ENCODE measurements at places on chromosomes 5 and 9.

DNA sequence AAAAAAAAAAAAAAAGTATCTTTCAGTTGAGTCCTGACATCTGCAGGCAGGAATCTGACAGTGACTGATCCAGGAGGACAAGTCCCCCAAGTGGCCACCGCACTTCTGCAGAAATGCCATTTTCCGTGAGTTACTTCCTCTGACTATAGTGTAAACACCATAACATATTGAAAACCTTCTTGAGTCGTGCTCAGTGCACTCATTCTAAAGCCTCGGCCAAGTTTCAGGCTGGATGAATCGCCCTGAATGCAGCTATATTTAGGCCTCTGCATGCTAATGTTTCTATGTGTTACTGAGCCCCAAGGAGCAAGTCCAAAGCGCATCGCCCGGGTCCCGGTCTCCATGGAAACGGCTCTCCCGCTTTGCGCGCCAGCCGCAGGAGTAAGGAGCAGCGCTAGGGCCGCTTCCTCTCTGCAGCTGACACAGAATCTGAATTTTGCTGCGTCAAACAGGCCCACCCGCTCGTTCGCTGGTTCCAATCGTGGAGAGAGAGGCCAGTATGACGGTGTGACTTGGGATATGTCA, 335.4 kb downstream of the MSX2 start:
- peak; percentile 79 for DNase-seq

DNA sequence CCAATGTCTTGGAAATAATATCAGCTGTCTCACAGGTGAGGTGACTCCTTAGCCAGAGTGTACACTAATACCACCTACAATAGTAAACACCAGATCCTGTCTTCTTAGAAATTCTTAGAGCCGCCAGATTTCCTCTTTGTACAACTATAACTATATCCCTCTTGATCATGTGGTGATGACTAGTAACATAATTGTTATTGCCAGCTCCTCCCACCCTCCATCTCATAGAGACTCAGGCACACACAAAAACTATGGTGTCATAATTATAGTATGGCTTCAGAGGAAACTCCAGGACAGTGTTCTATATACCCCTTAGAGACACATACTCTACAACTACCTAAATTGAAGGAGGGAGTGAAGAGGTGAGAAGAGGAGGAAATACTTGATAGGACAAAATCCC, 33.1 kb downstream of the PGGT1B start:
- no peak for DNase-seq

- no peak for DNase-seq
Measured at GRCh38 chr9:133657120-133657661, 21.0 kb downstream of the DBH start.

GRCh38 chr5:171162596-171162995, 146.5 kb upstream of the TLX3 start:
- peak; percentile 57 for DNase-seq

DNA sequence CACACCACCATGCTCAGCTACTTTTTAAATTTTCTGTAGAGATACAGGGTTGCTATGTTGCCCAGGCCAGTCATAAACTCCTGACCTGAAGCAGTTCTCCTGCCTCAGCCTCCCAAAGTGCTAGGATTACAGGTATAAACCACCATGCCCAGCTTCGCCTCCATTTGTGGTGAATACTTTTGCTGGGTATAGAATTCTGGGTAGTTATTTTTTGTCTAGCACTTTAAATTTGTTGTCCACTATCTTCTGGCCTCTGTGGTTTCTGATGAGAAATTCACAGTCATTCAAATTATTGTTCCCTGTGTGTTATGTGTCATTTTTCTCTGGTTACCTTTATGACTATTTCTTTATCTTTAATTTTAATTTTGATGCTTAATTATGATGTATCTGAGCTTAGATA, 57.7 kb upstream of the EXOC3 start:
- DNase-seq = no peak

DNA sequence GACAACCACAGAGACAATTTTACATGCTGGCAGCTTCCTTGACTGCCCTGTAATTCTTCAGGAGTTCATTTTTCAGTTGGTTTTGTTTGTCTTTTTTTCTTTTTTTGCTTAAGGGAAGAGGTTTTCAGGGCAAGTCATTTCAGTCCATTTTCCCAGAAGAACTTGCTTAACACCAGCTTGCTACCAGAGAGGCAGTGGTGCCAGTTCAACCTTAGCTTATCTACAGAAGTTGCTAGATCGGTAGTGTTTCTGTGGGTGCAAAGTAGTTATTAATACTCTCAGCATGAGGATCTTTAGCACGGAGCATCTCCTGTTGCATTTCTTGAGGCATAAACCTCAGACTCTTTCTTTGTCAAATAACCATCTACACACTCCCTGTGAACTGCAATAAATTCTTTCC, 1.1 kb downstream of the SPEF2 start:
- no peak for DNase-seq

DNA sequence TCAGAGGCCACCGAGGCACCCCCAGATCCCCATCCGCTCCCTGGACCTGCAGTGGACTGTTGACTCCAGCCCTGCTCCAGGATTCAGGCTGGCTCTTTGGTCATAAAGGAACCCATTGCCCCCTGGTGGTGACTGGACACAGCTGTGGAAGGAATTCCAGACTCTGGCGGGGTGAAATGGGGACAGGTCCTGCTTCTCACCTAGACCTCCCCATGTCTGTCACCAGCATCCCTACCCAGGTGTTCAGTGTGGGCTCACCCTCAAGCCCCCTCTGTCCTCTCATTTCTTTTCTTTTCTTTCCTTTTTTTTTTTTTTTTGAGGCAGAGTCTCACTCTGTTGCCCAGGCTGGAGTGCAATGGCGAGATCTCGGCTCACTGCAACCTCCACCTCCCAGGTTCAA, 25.5 kb upstream of the STXBP1 start:
- DNase-seq = peak; percentile 86

DNA sequence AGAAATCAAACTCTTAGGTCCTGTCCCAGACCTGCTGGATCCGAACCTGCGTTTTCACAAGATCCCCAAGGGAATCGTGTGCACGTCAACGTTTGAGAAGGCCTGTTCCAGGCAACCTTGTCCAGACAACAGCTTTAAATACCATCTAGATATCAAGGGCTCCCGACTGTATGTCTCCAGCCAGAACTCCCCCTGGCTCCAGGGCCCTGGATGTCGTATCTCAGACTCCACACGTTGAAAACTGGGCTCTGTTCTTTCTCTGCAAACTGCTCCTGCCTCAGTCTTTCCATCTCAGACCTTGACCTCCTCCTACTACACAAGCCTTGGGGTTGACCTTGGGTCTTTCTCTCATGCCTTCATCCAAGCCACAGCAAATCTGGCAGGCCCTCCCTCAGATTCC, 5.8 kb upstream of the ENG start:
- no peak for DNase-seq

DNA sequence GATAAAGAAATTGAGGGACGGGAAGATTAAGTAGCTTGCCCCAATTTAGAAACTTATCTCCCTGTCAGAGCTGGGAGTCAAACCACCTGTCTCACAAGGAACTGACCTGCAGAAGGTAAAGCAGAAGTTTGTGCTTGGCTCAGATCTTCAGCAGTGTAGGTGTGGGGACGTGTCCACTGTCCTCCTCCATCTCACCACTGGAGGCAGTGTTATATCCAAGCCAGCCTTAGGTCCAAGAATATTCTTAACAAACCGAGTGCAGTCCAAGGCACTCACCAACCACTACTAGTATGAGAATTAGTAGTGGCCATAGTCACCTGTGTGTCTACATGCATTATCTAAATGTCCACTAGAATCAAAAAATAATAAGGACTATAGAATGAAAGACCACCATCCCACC, 86.3 kb upstream of the IRX1 start:
- no peak for DNase-seq

GRCh38 chr5:76874088-76874581, 24.3 kb downstream of the S100Z start:
- no peak for DNase-seq

DNA sequence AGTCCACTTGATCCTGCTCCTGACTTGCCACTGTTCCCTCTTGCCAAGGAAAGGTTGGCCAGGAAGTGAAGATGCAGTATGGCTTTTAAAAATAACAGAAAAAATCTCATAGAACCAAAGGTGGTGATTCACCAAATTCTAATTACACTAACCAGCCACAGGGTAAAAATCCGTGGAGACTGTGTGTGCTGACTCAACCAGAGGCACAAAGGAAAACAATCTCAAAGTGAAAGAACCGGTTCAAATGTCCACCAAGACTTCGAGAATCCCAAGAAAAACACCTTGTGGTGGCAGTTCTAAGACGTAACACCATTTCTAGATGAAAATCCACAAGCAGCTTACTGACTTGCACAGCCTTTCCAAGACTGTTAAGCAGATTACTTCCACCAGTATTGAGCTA, 279.1 kb downstream of the TLE1 start:
- no peak for DNase-seq

DNA sequence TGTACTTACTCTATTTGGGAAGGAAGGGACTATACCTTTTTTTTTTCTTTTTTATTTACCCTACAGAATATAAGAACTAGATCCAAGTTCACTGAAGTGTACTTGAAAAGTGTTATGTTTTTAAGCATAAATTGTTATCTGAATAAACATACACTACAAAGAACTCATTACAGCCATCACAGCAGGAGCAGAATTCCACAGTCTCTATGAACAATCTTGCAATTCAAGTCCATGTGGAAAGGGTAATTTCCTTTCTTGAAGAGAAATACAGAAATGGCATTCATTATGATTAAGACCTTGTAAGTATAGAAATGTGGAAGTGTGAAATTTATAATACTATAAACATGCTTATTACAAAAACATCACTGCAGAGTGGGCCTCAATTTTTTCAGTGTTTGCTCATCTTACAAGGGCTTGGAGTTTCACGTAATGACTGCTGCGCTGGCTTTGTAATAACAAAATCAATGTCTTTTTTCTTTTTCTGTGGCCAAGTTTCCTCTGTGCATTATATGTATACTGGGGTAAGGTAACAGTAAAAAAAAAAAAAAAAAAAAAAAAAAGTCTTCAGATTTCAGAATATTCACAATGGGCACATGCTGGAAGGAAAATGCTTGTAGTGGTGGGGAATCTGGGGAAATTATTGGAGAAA, 77.0 kb upstream of the GNA14 start:
- DNase-seq = no peak

DNA sequence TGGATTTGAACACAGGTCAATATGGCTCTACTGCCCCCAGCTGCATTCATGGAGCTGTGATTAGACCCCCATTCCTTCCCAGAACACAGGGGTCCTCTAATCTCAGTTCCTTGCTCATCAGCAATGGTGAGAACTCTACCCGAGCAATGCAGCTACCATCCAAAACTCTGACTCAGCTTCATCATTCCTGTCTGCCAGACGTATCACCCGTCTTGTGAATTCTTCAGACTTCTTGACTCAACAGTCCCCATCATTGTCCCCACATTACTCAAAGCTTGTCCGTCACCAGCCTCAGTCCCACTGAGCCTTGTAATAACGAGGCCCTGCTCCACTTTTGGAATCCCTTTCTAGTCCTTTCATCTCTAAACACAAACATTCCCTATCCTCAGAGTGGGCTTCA, 36.3 kb upstream of the STX17 start:
- DNase-seq = no peak

- DNase-seq = peak; percentile 70
Measured at GRCh38 chr9:91771027-91771426, 179.0 kb downstream of the ROR2 start.

DNA sequence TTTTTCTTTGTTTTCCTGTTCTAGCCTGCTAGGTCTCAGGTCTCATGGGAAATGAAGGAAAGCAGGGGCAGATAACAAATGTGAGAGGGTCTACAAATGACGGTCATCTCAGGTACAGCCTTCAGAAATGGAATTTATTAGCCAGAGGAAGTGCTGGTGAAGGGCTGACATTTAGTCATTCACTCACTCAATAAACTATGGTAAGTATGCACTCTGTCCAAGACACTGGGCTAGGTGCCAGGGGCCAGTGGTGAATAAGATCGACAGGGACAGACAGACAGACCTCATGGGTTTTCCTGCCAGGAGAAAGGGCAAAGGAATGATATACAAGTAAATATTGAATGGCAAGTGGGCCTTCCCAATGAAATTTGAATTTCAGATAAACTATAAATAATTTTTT, 6.3 kb downstream of the PDE6A start:
- no peak for DNase-seq

GRCh38 chr9:136533775-136534157, 12.1 kb downstream of the NOTCH1 start:
- no peak for DNase-seq

GRCh38 chr5:76990899-76991459, 38.1 kb downstream of the CRHBP start:
- no peak for DNase-seq

DNA sequence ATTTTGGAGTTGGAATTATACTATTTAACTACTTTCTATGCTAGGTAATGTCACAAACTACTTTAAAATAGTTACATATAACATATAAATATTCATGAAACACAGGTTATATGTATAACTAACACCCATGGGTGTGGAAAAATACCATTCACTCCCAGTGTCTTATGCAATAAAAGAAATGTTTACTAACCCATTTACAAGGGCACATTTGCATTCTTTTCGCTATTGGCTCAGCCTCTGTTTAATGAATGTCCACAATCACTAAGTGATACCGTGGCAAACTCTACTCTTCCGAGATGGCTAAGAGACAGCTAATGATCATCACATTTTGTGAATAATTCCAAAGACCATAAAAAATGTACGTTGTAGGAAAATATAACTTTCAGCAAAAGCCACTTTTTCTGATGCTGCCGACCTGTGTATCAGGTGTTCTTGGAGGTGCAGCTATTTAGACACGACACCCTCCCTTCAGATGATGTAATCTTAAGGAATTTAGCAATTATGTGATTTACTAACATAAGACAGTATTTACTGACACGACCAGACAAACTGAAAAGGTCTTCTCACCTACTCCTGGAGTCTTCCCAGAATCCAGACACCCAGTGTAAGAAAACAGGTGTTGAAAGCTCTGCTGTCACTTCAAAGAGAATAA, 121.7 kb upstream of the FAM120A start:
- no peak for DNase-seq

DNA sequence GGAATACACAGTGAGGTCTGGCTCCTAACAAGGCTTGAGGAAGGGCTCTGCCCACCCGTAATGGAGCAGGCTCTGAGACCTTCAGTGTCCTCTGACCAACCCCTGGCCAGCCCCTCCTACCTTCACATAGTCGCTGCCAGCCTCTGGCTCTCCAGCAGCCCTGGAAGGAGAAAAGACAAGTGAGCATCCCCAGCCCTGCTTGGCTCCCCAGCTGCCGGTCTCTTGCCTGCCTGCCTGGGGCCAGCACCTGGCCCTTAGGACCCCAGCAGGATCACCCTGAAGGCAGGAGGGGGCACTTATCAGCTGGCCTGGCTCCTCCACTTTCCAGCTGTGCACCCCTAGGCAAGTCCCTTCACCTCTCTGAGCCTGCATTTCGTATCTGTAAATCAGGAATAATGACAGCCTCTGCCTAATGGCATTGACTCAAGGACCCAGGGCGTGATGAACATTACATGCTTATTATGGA, 16.9 kb downstream of the SH2D3C start:
- peak; percentile 63 for DNase-seq

GRCh38 chr5:150021491-150022157, 21.1 kb downstream of the HMGXB3 start:
- no peak for DNase-seq

DNA sequence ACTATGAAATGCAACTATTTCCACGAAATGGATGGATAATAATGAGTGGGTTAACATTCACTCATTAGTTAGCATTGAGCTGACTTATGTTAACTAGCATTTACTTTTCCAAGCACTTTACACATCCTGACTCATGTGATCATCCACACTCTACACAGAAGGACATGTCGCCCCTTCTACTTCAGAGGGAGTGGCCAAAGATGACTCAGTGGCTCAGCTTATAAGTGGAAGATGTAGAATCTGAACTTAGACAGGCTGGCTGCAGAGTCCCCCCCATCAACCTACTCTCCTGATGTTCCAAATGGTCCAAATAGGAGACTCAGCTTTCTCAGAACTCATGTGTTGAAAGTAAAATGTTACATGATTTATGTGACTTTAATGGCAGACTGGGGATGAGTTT, 146.0 kb downstream of the ADCY2 start:
- DNase-seq = no peak
